ENCODE measurements at places on chromosomes 4 and X.

- H3K27me3 ChIP-seq, result no peaks in the 10 kb centered on the region
- H3K36me3 ChIP-seq, result peaks cover 3% of the 10 kb centered on the region
- no peak overlapping the region for H3K4me3 ChIP-seq
- DNase-seq, result no peak
- H3K27ac ChIP-seq, result no peak overlapping the region
Measured at GRCh38 chr4:102687373-102687981, 73.3 kb downstream of the MANBA start.

DNA sequence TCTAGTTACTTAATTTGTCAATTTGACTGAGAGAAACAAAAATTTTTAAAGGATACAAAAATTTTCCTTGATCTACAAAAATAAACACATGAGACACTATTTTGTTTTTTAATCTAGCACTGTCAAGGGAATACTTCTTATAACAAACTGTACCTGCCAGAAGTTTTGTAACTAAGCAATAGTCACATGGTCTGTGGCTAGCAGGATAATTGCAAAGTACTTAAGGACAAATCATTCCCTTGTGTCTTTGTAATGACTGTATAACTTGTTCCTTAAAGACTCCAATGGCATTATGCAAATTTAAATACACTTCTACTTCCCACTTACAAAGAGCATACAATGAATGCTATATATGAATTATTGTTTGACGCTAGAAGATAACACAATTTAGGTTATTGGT is 25.1 kb upstream of the ANK2 start:
- no peaks in the 10 kb centered on the region for H3K4me1 ChIP-seq
- H3K36me3 ChIP-seq, result no peaks in the 10 kb centered on the region
- H3K4me3 ChIP-seq, result no peak overlapping the region
- DNase-seq, result no peak
- H3K27ac ChIP-seq, result no peak overlapping the region
- H3K27me3 ChIP-seq, result peaks cover 5% of the 10 kb centered on the region

- H3K36me3 ChIP-seq, result no peaks in the 10 kb centered on the region
- no peaks in the 10 kb centered on the region for H3K27me3 ChIP-seq
- H3K4me3 ChIP-seq, result no peak overlapping the region
- no peak overlapping the region for H3K27ac ChIP-seq
- no peak for DNase-seq
Measured at GRCh38 chrX:111006116-111006515, 89.9 kb upstream of the PAK3 start.

- H3K27ac ChIP-seq, result no peak overlapping the region
- no peak for DNase-seq
- no peaks in the 10 kb centered on the region for H3K4me1 ChIP-seq
Measured at GRCh38 chrX:111259559-111259958, 10.7 kb downstream of the CAPN6 start.

GRCh38 chrX:133857640-133858269 is 127.6 kb downstream of the GPC3 start:
- H3K4me3 ChIP-seq, result no peak overlapping the region
- H3K27me3 ChIP-seq, result no peaks in the 10 kb centered on the region
- DNase-seq, result no peak
- H3K4me1 ChIP-seq, result no peaks in the 10 kb centered on the region
- no peaks in the 10 kb centered on the region for H3K36me3 ChIP-seq

GRCh38 chr4:62324215-62324614 is 1124.1 kb downstream of the ADGRL3 start:
- H3K4me3 ChIP-seq, result no peak overlapping the region
- no peak for DNase-seq
- no peak overlapping the region for H3K27ac ChIP-seq
- no peaks in the 10 kb centered on the region for H3K36me3 ChIP-seq
- no peaks in the 10 kb centered on the region for H3K4me1 ChIP-seq
- H3K27me3 ChIP-seq, result no peaks in the 10 kb centered on the region

- H3K36me3 ChIP-seq, result no peaks in the 10 kb centered on the region
- no peaks in the 10 kb centered on the region for H3K4me1 ChIP-seq
Measured at GRCh38 chr4:173642509-173642908, 112.5 kb upstream of the HAND2 start.

DNA sequence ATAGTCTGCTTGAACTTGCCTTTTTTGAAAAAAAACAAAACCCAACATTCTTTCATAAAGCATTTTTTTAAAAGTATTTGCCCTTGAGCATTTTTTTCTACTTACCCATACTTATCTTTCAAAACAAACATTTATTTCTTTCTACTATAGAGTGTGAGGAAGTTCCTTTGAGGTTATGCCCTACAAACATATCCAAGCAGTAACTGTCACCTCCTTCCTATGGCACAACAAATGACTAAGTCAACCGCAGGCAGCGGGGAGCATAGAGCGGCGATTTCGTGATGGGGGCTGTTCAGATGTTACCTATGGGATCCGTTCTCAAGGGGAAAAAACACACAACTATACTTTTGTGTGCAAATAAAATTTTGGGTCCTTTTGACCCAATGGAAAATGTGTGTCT is 19.4 kb downstream of the SPRY1 start:
- no peak overlapping the region for H3K4me3 ChIP-seq
- peak overlapping the region; percentile 60 for H3K27ac ChIP-seq
- H3K4me1 ChIP-seq, result peaks cover 72% of the 10 kb centered on the region
- peak; percentile 72 for DNase-seq
- peaks cover 2% of the 10 kb centered on the region for H3K27me3 ChIP-seq
- H3K36me3 ChIP-seq, result no peaks in the 10 kb centered on the region

DNA sequence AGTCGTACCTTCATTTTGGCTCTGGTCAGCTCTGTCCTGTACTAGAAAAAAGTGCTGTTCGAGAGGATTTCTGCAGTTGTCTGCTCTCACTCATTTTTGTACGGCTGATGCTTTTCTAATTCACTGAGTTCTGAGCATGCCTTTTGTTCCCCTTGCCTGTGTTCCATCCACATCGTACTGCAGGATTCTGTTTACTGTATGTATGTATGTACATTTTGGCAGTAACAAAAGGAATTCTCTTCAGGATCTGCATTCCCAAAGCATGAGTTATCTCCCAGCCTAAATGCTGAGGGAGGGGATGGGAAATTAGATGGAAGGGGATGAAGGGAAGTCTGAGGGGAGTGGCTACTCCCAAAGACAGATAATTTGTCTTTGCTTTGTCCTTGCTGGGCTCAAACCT is 87.6 kb downstream of the GBA3 start:
- no peak for DNase-seq
- H3K27ac ChIP-seq, result no peak overlapping the region
- no peaks in the 10 kb centered on the region for H3K4me1 ChIP-seq

DNA sequence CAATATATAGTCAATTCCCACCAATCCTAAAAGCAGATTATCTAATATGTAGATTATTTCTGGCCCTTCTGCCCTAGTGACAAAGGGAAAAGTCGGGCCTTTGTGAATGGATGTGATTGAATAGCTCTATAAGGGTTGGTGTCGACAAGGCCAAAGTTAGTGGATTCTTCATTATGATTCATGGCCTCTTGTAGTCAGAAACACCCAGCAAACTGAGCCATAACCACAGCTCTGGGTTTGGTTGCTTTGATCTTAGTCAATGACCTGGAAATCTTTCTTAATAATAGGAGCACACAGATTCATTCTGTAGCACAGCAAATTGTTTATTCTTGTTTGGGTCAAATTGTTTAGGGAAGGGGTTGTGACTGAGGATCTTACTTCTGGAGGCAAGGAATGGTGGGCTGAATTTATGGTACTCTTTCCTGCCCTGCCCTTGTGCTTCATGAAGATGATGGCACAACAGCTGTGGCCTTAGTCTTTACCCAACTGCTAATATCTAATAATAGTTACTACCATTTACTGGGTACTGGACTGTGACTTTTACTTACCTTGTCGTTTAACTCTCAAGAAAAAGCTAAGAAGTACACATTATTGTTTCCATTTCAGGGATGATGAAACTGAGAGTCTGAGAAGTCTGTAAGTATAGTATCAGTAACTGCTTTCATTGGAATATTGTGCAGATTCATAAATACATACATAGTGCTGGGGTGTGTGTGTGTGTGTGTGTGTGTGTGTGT is 74.0 kb downstream of the AFF2 start:
- H3K4me1 ChIP-seq, result no peaks in the 10 kb centered on the region
- peak; percentile 4 for DNase-seq
- no peak overlapping the region for H3K27ac ChIP-seq
- H3K4me3 ChIP-seq, result no peak overlapping the region

DNA sequence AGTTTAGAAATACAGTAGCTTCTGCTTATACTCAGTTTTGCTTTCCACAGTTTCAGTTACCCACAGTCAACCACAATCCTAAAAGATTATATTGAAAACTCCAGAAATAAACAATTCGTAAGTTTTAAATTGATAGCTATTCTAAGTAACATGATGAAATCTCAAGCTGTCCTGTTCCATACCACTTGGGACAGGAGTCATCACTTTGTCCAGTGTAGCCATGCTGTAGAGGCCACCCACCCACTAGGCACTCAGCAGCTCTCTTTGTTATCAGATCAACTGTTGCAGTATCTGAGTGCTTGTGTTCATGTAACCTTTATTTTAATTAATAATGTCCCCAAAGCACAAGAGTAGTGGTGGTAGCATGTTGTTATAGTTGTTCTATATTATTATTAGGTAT is 117.5 kb upstream of the IQCM start:
- no peak for DNase-seq
- no peak overlapping the region for H3K27ac ChIP-seq
- H3K36me3 ChIP-seq, result no peaks in the 10 kb centered on the region
- H3K27me3 ChIP-seq, result peaks cover 3% of the 10 kb centered on the region

DNA sequence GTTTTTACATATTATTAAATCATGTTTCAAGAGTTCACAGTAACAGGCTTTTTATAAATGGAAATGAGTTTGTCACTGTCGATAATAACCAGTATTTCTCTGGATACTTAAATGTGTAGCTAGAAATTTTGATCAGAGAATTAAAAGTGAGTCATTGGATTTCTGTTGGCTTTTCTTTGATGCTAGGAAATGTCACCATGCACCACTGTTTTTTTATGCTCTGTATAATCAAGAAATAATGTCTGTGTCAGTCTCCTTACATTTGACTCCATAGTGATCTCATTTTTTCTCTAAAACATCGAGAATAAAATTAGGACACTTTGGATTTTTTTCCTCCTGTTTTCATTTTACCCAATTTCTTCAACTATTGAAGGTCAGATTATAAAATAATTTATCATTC is 234.2 kb downstream of the RAPGEF2 start:
- H3K4me3 ChIP-seq, result no peak overlapping the region
- DNase-seq, result no peak
- H3K27ac ChIP-seq, result no peak overlapping the region
- H3K27me3 ChIP-seq, result no peaks in the 10 kb centered on the region

GRCh38 chr4:116598980-116599789 is 486.2 kb downstream of the TRAM1L1 start:
- no peaks in the 10 kb centered on the region for H3K27me3 ChIP-seq
- no peak for DNase-seq
- H3K4me1 ChIP-seq, result no peaks in the 10 kb centered on the region
- H3K27ac ChIP-seq, result no peak overlapping the region

DNA sequence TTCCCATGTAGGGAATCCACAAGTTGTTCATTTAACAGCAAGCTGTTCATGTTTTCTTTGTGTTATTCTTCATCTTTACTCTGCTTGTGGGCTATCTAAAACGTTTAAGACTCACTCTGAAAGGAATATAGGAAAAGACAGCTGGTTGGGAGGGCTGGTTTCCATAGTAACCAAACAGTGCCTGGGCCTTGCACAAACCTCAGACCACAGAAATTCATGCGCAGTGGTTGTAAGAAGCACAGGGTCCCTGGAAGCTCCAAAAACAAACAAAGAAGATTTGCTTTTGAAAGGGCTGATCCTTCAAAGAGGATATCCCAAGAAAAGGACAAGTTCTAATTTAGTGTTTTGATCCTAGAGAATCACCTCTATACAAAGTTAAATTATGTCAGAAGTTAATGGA is 7.8 kb downstream of the SERTM2 start:
- H3K4me1 ChIP-seq, result no peaks in the 10 kb centered on the region
- peaks cover 2% of the 10 kb centered on the region for H3K27me3 ChIP-seq
- no peaks in the 10 kb centered on the region for H3K36me3 ChIP-seq
- H3K27ac ChIP-seq, result no peak overlapping the region
- no peak for DNase-seq

DNA sequence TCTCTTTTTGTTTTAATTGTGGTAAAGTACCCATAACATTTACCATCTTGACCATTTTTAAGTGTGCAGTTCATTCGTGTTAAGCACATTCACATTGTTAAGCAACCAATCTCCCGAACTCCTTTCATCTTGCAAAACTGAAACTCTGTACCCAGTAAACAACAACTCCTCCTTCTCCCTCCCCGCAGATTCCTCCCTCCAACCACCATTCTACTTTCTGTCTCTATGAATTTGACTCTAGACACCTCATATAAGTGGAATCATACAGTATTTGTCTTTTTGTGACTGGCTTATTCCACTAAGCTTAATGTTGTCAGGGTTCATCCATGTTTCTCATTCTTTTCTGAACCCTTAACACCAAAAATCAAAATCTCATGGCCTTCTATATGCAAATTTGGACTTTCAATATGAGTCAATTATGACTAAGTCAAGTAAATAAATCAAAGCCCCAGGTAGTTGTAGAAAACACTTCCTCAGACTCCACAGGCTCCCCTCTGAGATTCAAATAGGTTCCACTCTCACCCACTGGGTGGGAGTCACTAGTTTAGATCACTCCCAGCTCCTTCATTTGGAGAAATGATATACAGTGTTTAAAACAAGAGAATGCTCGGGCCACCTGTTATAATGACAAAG is 9.8 kb upstream of the RTL5 start:
- no peak for DNase-seq
- H3K27ac ChIP-seq, result no peak overlapping the region
- peaks cover 6% of the 10 kb centered on the region for H3K27me3 ChIP-seq
- peaks cover 26% of the 10 kb centered on the region for H3K4me1 ChIP-seq

DNA sequence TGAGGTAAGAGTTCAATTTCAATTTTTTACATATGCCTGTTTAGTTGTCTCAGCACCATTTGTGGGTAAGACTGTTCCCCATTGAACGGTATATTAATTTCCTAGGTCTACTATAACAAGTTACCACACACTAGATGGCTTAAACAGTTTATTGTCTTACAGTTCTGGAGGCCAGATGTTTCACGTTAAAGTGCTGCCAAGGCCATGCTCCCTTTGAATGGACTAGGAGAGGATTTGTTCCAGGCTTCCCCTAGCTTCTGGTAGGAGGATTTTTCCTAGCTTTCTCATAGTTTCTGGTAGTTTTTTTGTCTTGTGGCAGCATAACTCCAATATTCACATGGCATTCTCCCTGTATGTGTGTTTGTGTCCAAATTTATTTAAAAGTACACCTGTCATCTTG is 149.3 kb upstream of the CYSLTR1 start:
- peaks cover 2% of the 10 kb centered on the region for H3K36me3 ChIP-seq
- no peaks in the 10 kb centered on the region for H3K27me3 ChIP-seq
- no peak overlapping the region for H3K4me3 ChIP-seq
- H3K4me1 ChIP-seq, result no peaks in the 10 kb centered on the region
- no peak overlapping the region for H3K27ac ChIP-seq
- no peak for DNase-seq

GRCh38 chr4:18621186-18621585 is 599.6 kb upstream of the LCORL start:
- H3K27me3 ChIP-seq, result peaks cover 10% of the 10 kb centered on the region
- DNase-seq, result no peak
- H3K4me1 ChIP-seq, result no peaks in the 10 kb centered on the region
- H3K27ac ChIP-seq, result no peak overlapping the region

GRCh38 chr4:135244056-135244455 is 1042.5 kb upstream of the PABPC4L start:
- no peak overlapping the region for H3K4me3 ChIP-seq
- H3K27me3 ChIP-seq, result no peaks in the 10 kb centered on the region
- no peak for DNase-seq
- no peaks in the 10 kb centered on the region for H3K4me1 ChIP-seq

- peak within 1 kb of the TSS; percentile 85 for H3K27ac ChIP-seq
- no peaks in the 10 kb centered on the region for H3K27me3 ChIP-seq
- H3K4me1 ChIP-seq, result peaks cover 53% of the 10 kb centered on the region
- H3K36me3 ChIP-seq, result peaks cover 3% of the 10 kb centered on the region
- DNase-seq, result peak; percentile 80
- peak within 1 kb of the TSS; percentile 84 for H3K4me3 ChIP-seq
Measured at GRCh38 chr4:152679414-152680281, at the start of gene TMEM154. TMEM154 (minus strand) TSS chr4:152679997; CDS start chr4:152679933, 64 bp downstream.
